HS-5 (cell line): ENCODE measurements at places on chromosomes 7 and 10.

GRCh38 chr7:73988197-73988596 is 39.8 kb upstream of the ELN start:
- no peak for DNase-seq

- no peak for DNase-seq
These were observed 369.0 kb downstream of the MAGI2 start for GRCh38 chr7:79084423-79084822.

- no peak for DNase-seq
These were observed 9.1 kb downstream of the MDFIC start for GRCh38 chr7:114930829-114931655.

DNA sequence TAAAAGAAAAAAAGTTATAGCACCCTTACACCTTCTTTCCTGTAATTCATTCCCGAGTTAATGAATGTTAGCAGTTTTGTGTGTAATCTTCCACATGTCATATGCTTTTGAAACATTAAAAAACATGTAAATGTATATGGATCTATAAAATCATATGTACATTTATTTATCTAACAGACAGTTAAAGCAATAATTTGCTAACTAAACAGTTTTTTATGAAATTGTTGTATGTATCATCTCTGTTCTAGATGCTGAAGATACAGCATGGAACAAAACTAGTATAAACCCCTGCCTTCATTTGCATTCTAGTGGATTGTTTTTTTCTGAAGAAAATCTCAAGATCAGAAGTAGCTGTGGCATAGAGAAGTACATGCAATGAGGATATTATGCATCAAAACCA is 165.0 kb downstream of the POU6F2 start:
- DNase-seq = no peak

- DNase-seq = no peak
These were observed 49.4 kb upstream of the LRRN3 start for GRCh38 chr7:111041577-111041976.

DNA sequence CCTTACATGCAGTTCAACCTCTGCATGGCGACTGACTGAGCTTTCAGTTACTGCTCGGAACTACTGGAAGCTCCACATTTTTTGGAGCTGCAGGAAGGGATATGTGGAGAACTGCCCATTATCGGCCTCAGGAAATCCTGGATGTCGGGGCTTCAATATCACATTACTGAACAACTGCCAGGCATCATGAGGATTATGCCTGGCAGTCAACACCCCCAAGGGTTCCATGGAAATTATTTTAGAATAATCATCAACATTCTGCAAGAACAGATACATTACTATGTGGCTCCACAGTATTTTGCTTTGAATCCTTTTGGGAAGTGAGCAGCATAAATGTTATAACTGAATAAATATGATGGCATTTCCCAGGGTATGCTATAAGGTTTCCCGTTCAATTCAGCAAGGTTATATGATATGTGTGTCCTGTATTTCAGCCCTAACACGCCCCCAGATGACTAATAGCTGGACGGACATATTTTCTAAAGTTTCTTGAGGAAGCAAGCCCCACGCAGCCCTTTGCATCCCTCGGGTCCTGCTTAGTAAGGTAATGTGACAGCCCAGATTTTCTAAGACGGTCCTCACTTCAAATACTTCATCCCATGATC is 53.0 kb upstream of the OPALIN start:
- no peak for DNase-seq

DNA sequence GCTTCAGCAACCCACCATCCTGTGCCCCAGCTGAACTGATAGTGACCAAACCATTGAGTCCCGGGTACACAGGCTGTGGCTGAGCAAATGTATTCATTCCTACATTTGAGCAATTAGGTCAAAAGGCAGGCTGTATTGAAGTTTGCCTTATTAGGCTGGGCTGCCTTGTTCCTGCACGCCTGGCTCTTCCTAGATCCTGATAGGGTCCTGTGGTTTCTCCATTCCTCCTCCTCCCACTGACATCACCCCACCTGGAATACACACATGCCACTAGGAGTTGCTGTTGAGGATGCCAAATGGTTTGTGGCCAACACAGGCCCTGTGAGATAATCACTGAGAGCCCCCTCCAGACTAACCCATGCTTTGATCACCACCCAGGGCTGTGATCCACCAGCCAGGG is 66.4 kb upstream of the FGFR2 start:
- DNase-seq = no peak

DNA sequence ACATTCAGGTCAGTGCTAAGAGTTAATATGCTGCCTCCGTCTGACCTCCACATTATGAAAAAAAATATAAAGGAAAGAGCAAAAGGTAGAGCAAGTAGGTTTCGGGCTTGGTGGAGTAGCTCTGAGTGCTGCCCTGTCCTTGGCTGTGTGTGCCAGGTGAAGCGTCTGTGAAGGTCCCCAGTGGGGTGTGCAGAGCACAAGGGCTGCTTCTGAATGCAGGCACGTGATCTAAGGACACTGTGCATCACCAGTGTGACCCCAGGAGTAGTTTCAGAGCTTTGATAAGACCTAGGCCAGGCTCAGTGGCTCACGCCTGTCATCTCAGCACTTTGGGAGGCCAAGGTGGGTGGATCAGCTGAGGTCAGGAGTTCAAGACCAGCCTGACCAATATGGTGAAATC is 36.0 kb downstream of the KLF6 start:
- no peak for DNase-seq

- DNase-seq = no peak
These were observed 151.9 kb downstream of the PRKAG2 start for GRCh38 chr7:151724920-151725584.

GRCh38 chr7:125020801-125021200 is 91.2 kb upstream of the POT1 start:
- DNase-seq = no peak

DNA sequence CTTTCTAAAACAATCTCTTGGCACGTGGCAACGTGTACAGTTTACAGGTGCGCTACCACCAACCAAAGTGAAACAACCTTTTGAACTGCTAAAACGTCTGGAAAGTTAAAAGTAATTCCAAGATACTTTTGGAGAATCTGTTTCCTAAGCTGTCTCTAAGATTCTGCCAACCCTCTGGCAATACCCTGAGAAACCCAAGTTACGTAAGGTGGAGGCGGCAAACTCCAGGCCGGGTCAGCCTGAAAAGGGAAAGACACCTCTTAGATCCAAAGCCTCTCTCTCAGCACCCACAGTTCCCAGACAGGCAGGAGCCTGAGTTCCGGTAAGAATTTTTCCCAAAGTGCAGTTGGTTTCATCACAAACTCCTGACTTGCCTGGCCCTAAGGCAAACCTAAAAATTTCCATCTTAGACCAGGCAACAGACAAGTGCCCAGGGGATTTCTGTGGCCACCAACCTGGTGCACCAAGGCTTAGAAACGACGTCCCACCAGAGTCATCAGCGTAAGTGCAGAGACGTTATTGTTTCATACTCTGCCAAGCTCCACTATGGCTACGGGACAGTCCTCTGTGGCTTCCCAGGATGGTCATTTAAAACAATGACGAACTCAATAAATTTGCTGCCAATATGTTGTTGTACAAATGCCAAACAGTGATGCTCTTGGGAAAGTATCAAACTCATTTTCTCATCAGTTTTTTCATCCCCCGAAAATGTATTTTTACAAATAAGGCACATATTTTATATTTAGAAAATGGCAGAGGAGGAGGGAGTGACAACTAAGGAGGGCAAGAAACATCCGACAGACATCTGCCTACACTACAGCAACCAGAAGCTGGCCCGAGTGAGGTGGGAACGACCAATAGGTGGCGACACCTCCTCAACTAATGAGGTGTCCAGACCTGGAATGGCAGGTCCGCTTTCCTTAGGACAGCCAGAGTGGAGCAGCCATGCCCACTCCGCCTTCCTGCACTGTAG is 205.8 kb upstream of the FRMD4A start:
- DNase-seq = no peak

DNA sequence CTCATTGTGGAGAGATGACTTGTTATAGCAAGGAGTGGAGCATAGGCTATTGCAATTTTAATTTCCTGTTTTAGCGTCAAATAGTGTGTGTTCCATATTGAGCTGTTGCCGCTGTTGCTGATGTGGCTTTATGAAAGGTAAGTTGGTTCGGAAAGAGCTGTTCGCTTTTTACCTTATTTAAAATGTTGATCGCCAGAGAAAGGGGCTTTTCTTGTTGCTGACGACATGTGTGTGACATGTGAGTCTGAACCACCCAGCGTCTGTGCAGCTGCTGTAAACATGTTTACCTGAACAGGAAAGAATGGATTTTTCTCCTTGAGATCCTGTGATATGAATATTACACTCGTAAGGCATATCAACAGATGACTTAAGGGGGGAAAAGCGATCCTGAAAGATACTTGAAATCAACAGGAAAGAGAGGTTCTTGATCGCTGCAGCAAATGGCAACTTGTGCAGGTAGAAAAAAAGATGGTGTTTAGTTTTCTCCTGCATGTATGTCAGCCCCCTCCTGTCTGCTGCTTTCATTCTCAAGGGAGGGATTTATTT is 2.5 kb downstream of the ZEB1 start:
- no peak for DNase-seq

DNA sequence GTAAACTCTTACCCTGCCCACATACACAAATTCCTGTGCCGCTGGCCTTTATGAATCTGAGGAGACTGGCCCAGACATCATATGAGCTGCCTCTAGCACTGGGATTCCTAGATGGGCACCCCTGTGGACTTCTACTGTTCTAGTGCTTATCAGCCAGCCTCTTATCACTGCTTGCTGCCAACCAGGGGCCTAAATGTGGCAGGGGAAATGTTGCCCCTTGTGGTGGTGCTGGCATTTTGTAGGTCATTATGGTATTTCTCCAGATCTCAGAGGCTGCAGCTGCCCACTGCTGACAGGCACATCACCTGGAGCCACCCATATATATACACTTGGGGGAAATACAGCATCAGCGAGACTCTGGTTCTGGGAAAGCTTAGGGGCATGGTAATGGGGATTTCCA is 5.4 kb downstream of the SFR1 start:
- DNase-seq = no peak

- no peak for DNase-seq
These were observed 9.4 kb downstream of the SH3PXD2A start for GRCh38 chr10:103845972-103846371.

- DNase-seq = no peak
These were observed 107.5 kb upstream of the GPR26 start for GRCh38 chr10:123558651-123559050.

DNA sequence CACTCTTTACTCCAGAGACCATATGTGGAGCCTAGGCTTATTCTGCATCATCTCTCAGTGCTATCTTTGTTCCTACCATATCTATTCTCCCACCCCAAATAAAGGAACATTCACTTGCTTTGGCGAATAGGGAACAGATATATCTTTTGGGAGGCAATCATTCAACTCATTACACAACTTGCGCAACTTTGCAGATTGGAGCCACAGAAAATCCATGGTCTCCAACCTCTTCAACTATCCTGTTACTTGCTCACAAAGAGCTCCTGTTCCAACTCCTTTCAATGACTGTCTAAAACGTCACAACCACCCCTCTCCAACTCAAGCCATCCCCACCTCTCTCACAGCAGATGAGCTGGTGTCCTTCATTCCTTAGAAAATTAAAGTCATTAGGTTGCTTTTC is 203.7 kb downstream of the POU6F2 start:
- no peak for DNase-seq

DNA sequence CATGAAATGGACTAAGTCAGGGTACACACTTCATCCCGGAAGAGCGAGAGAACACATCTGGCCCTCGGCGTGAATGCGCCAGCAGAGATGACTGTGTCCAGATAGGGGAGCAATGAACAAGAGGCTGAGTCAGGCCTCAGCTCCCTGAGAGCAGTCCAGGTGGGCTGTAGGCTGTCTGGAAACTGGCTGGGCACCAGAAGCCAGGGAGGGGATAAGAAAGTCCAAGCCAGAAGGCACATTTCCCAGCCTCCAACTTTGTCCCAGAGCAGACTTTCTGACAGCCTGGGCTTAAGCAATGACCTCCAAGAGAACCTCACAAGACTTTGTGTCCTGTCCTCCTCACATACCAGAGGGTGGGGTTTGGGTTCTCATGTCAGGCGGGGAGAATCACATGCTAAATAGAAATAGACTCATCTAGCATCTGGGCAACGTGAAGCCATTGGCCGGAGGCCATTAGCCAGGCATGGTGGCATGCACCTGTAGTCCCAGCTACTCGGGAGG is 157.2 kb downstream of the ARHGAP12 start:
- DNase-seq = no peak

GRCh38 chr7:37817996-37818720 is 30.2 kb upstream of the NME8 start:
- no peak for DNase-seq

DNA sequence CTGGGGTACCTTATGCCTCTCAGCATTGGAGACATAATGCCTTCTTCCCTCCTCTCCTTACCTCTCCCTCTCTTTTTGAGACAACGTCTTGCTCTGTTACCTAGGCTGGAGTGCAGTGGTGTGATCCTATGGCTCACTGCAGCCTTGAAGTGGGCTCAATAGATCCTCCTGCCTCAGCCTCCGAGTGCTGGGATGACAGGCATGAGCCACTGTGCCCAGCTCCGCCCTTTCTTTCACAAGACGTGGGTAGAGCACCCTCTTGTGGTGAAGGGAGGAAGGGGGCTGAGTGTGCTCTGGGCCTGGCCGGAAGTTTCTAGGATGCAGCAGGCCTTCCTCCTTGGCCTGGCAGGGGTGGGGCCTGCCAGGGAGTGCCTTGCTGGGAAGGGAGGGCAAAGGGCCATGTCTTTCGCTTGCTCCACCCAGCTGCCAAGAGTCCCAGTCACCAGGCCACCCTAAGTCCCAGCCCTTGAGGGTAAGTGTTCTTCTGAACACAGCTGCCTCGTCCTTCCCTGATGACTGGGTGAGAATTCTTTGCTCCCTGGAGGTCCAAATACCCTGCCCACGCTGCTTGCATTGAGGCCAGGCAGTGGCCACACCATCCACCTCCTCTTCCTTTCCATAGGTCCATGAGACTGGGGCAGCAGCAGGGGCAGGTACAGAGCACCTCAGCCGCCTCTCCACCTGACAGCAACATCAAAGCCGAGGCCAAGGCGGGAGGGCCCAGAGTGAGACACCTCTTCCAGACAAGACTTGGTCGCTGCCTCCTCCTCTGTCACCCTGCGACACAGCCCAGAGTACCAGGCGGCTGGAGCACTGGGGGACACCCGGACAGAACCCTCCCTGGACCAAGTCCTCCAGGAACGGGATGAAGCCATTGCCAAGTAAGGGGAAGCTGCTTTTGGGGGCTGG is 3.7 kb downstream of the ABHD11 start:
- peak; percentile 83 for DNase-seq

GRCh38 chr7:54904986-54905385 is 113.8 kb upstream of the EGFR start:
- DNase-seq = no peak

- no peak for DNase-seq
These were observed 852 bp downstream of the FOXI2 start for GRCh38 chr10:127737563-127738511.

- DNase-seq = no peak
These were observed 320.0 kb downstream of the RPS24 start for GRCh38 chr10:78353636-78354035.
